ENCODE measurements at places on chromosomes 2 and 18. TPM values are rescaled to one million over a fixed set of nuclear protein-coding genes. Genes with fewer than 3 reads are reported as not detected.

GRCh38 chr2:169746240-169746639 lies 12.6 kb downstream of the KLHL23 start:
- DNase-seq = no peak

DNA sequence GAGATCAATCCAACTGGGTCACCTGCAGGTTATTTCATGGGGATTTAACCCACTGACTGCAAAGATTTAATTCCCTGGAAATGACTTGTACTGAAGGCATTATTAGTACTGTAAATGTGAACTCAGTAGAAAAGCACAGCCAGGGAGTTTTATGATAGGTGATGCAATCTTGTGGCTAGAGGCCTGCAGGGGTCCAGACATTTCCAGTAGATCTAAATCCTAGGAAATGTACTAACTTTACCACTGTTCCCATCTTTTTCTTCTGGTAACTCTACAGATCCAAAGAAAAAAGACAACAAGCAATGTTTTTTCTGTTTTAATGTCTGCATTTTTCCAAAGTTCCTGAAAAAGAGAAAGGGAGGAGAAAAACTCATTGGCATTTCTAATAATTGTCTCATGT lies 500.1 kb downstream of the ARHGAP15 start:
- no peak for DNase-seq

DNA sequence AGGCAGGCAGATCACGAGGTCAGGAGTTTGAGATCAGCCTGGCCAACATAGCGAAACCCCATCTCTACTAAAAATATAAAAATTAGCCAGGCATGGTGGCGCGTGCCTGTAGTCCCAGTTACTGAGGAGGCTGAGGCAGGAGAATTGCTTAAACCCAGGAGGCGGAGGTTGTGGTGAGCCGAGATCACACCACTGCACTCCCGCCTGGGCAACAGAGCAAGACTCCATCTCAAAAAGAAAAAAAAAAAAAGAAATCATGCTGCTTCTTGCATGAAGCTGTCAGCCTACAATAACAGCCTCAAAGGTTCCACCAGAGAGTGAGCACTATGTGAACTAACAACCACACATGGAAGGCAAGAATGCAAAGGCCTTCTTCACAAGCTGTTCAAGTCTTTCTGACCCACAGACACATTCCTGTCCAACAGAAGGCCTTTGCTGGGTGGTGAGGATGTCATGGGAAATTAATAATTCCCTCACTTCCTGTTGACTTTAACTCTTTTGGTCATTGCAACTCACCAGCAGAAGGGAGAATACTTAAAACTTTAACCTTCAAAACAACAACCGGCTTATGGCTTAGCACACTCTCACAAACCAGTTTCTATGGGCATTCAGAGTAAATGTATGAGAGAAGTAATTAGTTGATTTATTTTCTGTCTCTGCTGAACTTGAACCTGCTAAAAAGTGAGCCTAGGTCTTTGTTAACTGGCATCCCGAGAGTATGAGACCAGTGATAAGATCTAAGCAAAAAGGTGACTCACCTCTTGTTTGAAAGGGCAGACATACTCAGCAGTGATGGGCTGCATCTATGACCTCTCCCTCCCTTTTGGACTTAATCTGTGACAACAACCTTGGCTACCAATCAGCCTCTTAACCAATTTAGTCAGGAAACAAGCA lies 11.8 kb downstream of the PLEKHM3 start:
- DNase-seq = no peak

Gene DCDC2C
- total RNA-seq = 1.4 TPM

DNA sequence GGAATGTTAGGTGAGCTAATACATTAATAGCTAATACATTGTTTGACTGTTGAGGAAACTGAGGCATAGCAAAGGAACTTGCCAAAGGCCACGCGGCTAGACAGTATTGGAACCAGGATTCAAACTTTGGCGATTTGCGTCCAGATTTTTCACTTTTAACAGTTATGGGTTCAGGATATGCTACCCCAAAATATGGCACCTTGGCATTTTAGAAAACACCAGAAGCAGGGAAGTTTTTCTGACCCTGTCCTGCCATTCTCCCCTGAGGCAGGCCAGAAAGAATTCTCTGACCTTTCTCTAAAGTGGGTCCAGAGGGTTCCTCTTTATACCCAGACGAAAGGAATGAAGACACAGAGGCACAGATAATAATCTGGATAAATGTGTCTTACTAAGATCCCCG lies 166.9 kb downstream of the MYCN start:
- DNase-seq = no peak

DNA sequence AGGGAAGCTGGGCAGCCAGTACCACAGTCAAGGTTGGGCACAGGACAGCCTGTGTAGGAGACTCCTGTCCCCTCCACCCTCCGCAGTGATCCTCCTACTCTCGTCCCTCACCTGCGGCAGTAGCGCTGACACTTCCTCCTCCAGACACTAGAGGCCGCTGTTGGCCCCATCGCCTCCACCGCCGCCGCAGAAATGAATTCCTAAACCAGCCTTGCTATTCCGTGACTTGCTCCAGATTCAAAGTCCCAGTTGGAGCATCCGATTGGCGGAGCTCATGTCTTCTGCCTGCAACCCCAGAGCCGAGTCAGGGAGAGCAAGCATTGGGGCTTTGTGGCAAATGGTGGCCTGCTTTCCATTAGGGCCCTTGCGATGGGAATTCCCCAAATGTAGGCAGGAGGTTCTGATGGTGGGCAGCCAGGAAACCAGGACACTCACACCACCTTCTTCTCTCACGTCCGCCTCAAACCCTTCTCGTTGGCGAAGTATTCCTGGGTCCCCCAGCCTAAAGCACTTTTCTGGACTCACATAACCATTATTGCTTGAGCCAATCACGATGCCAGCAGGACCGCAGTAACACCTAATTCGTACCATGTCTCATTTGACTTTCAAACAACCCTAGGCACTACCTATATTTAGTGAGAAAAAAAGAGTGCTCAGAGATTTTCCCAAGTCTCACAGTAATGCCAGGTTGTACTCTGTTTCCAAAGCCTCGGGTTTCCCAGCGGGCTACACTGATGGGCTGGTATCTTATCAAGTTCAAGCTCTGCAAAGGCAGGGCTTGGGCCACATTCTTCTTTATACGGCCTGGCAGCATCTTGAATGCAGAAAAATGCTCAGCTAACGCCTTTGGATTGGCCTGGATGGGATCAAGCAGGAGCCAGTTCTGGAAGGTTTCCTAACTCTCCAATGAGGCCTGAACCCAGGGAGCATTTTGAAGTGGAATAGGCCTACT lies 1.2 kb upstream of the DNAJB2 start:
- DNase-seq = peak; percentile 68

Gene VWA3B
- not detected for total RNA-seq

DNA sequence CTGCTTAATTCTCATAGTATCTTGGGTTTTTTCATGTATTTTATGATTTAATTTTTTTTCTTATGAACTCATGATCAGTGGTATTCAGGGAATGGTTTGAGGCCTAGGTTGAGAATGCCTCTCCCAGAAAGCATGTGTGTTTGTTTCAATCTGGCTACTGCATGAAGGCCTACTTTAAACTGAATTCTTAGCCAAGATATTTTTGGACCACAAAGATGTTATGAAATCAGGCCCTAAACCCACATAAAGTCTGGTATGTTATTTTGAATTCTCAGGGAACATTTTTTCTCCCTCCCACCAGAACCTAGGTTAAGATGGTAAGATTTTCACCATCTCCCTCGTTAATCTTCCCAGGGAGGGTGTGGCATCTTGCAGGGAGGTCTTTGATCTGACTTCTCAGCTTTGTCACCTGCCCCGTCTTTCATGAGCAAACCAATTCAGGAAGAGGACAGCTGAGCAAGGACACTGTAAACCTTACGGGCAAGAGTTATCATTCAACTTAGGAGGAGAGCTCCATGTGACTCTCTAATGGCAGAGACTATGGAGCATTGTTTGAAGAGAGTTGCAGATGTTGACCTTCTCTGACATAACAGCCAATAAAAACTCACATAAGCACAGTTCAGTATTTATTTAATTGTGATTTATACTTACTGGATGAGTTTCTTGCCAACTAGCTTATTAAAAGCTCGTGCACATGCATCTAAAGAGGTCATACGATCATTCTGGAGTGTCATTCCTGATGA lies 21.3 kb upstream of the ACKR3 start:
- DNase-seq = no peak

GRCh38 chr2:240645801-240646175 lies 20.5 kb downstream of the GPR35 start:
- DNase-seq = no peak

DNA sequence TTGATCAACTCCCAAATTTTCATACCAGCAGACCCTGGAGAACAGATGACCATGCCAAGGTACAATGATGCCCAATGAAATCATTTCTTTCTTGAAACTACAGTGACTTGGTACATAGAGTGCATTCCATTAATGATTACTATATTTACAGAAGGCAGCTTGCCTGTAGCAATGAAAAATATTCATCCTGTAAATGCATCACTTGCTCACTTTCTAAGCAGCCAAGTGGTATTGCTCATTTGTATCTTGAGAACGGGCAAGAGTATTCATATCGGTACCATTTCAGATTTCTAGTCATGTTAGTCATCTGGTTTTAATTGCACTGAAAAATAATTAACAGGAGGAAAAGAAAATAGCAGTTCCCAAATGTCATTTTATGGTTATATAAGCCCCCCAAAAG lies 59.6 kb downstream of the VIL1 start:
- no peak for DNase-seq

DNA sequence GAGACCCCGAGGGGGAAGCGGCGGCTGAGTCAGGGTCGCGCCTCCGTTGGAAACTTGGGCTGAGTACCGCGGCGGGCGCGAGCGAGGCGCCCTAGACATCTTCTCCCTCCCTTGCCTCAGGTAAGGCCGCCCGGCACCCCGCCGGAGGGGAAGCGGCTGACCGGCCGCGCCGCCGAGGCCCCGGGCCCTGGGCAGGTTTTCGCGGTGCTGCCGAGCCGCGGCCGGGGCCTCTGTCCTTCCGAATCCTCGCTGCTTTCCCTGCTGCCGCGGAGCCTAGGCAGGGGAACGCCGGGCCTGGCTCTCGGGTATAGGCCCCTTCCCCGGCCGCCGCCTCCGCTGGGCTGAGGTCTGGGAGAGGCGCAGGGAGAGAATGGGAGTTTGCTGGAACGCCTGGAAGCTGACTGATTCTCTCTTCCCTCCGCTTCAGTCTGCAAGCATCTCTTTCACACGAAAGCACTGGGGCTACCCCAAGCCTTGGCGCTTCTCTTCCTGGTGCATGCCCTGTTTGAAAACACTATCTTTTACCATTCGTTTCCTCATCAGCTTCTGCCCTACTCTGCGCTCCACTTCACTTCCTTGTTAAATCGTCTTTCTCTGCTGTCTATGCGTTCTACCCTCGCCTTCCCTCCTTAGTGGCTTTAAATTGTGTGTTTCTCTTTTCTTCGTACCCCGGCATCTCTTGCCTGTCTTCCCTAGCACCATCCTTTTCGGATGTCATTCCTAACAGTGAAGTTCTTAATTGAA lies 652 bp downstream of the PPM1B start:
- DNase-seq = no peak

DNA sequence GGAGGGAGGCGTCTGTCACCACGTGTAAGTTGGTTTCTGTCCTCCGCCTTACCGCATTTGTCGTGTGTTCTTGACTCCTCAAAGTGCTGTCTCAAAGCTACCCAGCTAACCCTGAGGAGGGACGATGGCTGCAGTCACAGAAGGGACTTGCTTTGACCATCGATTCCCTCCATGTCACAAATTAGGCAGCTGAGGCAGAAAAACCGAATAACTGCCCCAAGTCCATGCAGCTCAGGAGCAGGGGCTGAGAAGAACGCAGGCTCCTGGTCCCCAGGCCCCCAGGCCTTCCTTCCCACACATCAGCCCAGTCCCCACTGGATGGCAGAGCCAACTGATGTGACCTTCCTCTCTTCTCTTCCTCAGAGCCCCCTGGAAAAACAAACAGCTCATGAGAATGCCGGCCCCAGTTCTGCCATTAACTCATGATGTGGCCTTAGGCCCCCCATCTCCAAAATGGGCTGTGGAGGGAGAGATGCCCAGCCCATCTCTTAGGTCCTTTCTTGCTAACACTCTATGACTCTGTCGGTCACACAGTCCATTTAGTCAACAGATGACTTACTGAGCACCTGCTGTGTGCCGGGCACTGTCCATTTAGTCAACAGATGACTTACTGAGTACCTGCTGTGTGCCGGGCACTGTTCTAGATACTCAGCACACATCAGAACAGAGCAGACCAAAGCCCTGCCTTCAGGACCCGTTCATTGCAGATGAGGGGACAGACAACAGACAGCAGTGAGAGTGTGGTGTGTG lies 19.6 kb downstream of the MTERF4 start:
- no peak for DNase-seq

- DNase-seq = no peak
These were observed 8.7 kb upstream of the SLC14A1 start for GRCh38 chr18:45715212-45715780.

DNA sequence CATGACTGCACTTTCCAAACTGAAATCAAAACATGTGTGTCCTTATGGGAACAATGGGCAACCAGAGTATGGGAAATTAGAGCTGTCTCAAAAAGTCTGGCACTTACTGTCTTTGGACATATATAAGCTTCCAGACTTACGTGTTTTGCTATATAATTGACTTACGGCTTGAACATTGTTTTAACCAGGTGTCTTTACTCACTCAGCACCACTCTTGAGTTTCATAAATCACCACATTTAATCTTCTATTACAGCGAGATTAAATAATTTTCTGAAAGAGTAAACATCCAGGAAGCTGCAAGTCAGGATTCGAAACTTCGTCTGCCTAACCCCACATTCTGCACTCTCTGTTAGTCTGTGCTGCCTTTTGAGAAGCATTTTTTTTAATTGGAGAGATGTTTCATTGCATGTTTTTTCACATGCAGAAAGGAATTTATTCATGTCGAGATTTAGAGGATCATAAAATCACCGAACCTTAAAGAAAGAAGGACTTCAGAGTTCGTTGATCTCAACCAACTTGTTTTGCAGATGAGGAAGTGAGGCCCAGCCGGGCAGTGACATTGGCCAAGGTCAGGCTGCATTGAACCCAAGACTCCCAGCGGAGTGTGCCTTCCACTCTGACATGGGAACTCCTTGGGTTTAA lies 137.3 kb downstream of the SETBP1 start:
- no peak for DNase-seq

GRCh38 chr2:230128623-230129342 lies 60.1 kb upstream of the SLC16A14 start:
- DNase-seq = no peak

DNA sequence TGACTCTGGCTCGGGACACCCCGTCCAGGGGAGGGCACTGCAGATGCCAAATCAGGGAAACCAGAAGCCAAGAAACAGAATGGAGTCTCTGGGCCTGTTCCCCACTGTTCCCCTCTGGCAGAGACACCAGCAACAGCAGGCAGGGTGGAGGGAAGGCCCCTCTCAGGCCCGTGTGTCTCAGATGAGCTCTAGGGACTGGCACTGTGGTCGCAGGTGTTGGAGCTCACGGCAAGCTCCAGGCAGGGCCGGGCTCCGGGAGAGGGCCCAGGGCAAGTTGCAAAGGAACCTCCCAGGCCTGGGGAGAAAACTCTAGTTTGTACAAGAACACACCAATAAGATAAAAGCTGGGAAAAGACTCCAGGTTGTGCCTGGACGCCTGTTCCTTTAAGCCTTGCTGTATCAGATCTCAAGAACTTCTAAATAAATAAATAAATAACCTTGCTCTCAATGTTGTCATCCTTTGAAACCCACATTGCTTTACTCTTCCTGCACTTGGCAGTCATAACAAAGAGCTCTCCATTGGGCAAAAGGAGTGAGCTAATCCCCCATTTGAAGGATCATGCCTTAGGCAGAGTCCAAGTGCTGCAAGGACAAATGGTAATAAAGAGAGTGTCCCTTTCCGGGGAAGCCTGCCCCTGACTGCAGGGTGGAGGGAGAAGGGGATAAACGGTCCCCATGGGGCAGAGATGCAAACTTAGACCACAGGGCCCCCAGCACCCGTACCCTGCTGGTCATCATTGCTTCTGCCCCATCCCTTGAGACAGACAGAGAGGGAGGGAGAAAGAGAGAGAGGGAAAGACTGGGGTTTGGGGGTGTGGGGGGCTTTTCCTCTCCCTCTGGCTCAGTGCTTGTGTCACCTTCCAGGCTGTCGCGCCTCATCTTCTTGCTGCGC lies 33.3 kb downstream of the CNGA3 start:
- DNase-seq = no peak
